ENCODE measurements at places on chromosomes 2 and 18.

DNA sequence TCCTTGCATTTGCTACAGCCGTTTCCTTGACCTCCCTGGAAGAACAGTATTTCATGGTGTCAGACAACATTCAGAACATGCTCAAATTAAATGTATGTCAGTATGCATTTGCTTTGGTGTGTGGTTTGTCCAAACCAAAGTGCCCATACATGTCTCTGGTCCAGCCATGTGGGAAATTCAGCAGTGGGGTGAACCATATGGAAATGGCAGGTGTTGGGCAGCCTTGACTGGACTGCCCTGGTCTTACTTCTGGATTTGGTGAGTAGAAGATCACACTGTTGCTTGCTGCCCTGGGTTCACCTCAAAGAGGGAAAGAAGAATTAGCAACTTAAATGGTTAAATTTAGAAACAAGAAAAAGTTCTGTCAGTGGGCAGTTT, 84.5 kb downstream of the MSH2 start:
- DNase-seq = no peak

DNA sequence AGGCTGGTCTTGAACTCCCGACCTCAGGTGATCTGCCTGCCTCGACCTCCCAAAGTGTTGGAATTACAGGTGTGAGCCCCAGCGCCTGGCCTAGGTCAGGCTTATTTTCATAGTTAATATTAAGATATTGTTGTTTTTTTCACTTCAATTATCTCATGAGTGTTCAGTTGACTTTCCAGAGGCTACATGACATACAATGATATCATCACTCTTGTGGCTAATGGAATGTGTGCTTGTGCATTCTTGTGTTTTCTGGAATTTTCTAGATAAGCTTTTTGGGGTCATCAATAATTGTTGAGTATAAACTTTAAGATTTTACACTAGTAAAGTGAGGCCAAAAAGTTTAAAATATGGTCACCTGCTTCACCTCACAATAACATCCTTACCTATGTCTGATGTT, 180.9 kb downstream of the FIGN start:
- DNase-seq = no peak

GRCh38 chr2:164617466-164617865, 3.8 kb downstream of the GRB14 start:
- no peak for DNase-seq

- DNase-seq = no peak
These were observed 69.2 kb downstream of the KCTD1 start for GRCh38 chr18:26479065-26479680.

GRCh38 chr18:58858591-58859468, 5.8 kb upstream of the ZNF532 start:
- DNase-seq = no peak

- DNase-seq = no peak
These were observed 42.3 kb downstream of the TMEM178A start for GRCh38 chr2:39708003-39708402.

- DNase-seq = peak; percentile 83
These were observed 21.5 kb downstream of the SH2D6 start for GRCh38 chr2:85439986-85440385.

GRCh38 chr2:110748489-110748867, 16.1 kb downstream of the ACOXL start:
- DNase-seq = peak; percentile 94

- DNase-seq = no peak
These were observed 13.2 kb downstream of the ATG16L1 start for GRCh38 chr2:233264667-233265066.

DNA sequence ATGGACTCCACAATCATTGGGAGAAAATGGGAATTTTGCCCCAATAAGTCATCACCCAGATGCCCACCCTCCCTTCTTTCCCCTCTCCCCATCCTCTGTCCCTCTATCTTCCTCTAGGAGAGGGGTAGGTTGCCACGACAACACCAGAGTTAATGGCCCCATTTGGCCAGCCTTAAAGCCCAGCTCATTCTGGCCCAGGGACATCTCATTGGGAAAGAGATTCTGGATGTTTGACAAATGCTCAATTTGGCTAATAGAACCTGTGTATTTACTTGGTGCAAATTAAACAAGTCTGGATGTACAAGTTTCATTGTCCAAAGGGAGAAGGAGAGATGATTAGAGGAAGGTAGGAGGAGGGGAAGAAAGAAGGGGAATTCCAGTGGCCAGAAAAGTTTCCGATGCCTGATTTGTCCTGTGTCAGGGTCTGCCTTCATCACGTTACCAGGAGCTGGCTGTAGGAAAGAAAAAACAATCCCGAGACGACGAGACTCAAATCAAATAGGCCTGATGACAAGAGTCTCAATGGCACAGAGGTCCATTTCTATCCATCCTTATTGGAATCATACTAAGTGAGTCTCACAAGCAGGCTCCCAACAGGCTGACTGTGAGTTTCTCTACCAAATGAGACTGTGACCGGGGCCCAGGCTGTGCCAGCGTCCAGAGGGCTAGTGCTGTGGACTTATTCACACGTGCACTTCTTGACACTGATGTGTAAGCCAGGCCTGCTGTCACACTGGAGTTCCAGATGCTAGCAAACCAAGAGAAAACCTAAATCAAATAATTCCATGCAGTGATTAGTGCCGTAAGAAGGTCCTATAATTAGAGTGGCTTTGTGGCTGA, 265.2 kb upstream of the APCDD1 start:
- DNase-seq = no peak

- no peak for DNase-seq
These were observed 15.7 kb upstream of the C2orf69 start for GRCh38 chr2:199895406-199895805.

- no peak for DNase-seq
These were observed 623.5 kb downstream of the EPHA4 start for GRCh38 chr2:220948579-220948978.

DNA sequence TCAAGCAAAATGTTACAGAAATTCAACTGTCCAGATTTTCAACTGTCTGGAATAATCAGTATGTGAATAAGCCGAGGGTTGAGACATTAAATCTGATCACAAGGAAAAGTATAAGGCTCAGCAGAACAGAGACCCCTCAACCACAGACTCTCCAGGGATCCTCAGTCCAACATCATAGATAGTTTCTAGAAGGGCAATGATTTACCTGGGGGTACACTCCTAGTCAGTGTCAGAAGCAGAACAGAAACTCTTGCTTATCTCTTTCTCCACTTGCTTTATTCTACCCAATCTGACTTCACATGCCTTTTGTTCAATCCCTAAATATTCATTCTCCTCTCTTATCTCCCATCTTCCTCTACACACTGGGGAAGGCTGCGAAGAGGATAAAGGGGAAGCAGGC, 36.4 kb downstream of the ICOS start:
- DNase-seq = no peak

GRCh38 chr2:109128048-109128615, 873 bp upstream of the SH3RF3 start:
- DNase-seq = peak; percentile 53
